Stomach (tissue), 19 donors: ENCODE measurements at places on chromosomes 2 and 18. TPM values are rescaled to one million over a fixed set of nuclear protein-coding genes. Genes with fewer than 3 reads are reported as not detected.

GRCh38 chr2:72572501-72572900 is 253.3 kb downstream of the EXOC6B start:
- DNase-seq, result no peak

DNA sequence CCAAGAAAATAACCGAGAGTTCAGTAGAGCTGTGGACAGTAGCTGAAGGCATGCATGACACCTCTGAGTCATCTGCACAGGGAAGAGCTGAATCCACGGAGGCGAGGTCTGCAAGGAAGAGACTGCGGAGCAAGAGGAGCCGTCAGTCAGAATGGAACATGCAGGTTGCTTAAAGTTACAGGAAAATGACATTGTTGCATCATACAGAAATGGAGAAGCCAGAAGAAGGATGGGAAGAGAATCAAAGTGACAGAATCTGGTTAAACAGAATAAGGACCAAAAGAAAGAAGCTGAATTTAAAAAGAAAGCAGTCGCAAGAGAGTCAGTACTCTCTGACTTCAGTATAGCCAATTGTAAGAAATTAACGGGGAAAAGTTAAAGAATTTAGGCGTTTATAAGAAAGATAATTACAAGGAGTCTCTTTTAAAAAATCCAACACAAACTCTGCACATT is 533.8 kb downstream of the ADCYAP1 start:
- no peak for DNase-seq

GRCh38 chr2:201448061-201448460 is 3.2 kb downstream of the TRAK2 start:
- DNase-seq, result no peak

GRCh38 chr2:150880986-150881385 is 380.7 kb downstream of the RBM43 start:
- no peak for DNase-seq

- no peak for DNase-seq
These were observed 25.9 kb downstream of the ROCK1 start for GRCh38 chr18:21085579-21086166.

- no peak for DNase-seq
These were observed 440.7 kb upstream of the MMADHC start for GRCh38 chr2:150028322-150028721.

DNA sequence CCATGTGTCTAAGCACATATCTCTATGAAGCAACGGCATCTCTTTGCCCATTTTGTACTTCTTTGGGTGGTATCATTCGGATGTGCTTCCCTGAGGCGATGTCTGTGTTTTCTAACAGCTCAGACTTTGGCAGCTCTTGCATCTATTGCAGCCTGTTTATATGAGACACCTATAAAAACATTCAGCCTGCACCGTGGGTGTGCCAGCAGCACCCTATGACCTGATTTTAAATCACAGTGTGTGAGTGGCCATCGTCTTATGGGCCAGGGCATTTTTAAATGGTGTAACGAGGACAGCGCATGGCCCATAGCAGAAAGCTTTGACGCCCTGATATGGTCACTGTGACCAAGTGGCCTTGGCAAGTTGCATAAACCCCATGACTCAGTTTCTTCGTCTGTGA is 12.9 kb downstream of the NPAS2 start:
- DNase-seq, result no peak

DNA sequence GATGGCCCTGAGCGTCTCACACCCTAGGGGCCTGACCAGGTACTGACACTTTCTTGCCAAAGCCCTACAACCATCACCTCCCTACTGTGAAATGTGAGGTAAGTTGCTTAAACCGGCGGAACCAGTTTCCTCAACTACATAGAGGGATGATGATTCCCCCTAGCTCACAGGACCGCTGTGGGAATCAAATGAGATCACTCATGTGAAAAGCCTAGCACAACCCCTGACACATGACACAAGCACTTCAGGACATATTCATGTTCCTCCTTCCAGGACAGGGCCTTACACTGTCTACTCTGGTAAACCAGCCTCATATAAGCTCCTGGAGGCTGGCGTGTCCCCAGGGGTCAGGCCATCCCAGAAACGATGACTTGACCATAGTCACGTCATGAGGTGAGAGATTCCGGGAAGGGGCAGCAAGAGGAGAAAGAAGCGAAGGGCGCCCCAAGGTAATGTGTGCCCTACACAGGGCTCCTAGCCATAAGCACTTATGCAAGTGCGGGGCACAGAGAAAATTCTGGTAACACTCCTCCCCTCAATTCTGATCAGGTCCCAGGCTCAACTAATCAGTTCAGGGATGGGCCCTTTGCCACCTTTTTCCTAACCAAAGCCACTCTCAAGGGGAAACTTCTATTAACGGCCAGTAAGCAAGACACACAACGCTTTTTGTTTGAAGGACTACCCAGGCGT is 49.5 kb downstream of the C2orf42 start:
- peak; percentile 71 for DNase-seq

- DNase-seq, result no peak
These were observed 7.3 kb upstream of the ATOH8 start for GRCh38 chr2:85746321-85747004.

GRCh38 chr2:185417111-185417510 is 321.5 kb upstream of the FSIP2 start:
- DNase-seq, result no peak

CCDC74B gene
- total RNA-seq, result not detected

- DNase-seq, result peak; percentile 88
These were observed 53.7 kb upstream of the LRRC30 start for GRCh38 chr18:7177116-7177744.

DNA sequence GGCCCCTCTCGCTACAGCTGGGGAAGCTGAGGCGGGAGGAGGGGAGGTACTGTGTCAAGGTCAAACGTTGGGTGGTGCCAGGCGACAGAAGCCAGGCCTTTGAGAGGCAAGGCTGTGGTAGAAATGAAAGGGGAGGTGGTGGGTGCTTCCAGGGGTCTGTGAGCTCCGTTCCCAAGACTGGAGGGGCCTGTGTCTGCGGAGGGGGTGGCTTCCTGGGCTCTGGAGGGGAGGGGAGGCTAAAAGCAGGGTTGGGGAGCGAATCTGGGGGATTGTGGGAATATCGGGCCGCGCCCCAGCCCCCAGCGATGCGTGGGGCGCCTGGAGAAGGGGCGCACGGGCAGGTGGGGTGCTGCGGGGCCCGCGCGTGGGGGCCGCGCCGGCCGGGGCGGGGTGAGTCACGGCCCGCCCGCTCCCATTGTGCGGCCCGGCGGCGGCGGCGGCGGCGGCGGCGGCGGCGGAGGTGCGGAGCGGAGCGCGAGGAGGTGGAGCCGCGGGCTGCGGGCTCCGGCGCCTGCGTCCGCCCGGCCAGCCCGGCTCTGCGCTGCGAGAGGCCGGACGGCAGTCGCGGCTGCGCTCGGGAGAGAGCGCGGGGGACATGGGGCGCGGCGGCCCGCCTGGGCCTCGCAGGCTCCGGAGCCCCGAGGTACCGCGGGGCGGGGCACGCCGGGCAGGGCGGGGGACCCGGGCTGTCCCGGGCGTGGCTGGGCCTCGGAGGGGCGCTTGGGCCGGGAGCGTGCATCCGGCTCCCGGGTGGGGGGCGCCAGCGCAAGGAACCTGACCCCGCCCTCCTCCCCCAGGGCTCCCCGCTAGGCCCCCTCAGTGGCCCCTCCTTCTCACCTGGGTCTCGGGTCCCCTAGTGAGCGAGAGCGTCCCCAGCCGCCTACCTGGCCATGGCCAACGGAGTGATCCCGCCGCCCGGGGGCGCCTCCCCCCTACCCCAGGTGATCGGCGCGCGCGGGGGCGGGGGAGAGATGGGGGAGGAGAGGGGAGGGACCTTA is at the start of gene SLC4A3:
SLC4A3 (plus strand) TSS at position 528 of the 998 bp plus-strand sequence; CDS start at position 891, 363 bp downstream.
- DNase-seq, result peak; percentile 31

DNA sequence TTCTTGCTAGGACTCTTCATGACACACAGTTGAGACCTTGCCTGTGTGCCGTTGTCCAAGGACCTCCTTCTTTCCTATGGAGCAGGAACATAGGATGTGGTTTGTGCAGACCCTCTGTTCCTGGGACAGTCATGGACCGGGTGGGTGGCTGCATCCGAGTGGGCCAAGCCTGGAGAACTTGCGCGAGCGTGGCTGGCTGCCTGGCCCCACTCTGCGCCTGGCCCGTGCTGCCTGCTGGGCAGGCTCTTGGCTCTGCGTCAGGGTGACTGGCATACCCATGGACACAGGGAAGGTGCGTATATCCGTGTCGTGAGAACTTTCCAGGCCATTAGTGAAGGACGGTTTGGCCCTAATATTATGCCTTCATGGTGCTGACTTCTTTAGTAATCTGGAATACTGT is 68.2 kb downstream of the DCDC2C start:
- DNase-seq, result no peak

ONECUT2 gene
- under 0.01 TPM for total RNA-seq

C1GALT1C1L gene
- not detected for total RNA-seq

PPP1R1C gene
- total RNA-seq, result not detected

PSTPIP2 gene
- total RNA-seq, result 1.8 TPM

- DNase-seq, result peak; percentile 65
These were observed 44.1 kb downstream of the GATA6 start for GRCh38 chr18:22213333-22213973.

DNA sequence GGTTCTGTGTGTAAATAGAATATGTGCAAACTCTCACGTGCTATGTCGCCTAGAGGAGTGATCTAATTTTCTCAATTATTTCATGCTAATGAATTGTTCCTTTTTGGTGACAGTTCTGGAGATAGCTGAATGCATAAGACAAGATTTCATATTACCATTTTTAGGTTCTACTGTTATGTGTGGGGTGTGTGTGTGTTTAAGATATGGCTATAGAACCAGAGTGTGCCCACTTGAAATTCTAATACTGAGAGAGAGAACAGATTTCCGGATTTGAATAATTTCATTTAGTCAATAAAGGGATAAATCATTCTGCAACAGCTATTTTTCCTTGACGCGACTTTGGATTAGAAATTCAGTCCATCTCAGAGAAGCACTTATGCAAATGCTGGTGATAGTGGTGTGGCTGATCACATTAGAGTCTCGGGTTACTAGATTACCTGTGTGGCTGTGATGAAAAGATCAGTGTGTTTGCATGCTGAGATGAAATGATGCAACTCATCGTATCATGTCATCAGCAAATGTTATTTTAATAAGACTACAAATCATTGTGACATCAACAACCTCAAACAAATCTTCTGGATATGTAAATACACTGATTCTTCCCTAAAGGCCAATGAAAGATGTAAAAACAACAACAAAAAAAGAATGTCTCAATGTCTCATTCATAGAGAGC is 415.9 kb downstream of the EPHA4 start:
- DNase-seq, result no peak

KYNU gene
- total RNA-seq, result 39.4 TPM

GRCh38 chr2:115549611-115550130 is 1107.2 kb downstream of the DPP10 start:
- no peak for DNase-seq

ANKRD23 gene
- total RNA-seq, result 2.3 TPM

- DNase-seq, result no peak
These were observed 3.5 kb upstream of the HAAO start for GRCh38 chr2:42795841-42796301.

DNA sequence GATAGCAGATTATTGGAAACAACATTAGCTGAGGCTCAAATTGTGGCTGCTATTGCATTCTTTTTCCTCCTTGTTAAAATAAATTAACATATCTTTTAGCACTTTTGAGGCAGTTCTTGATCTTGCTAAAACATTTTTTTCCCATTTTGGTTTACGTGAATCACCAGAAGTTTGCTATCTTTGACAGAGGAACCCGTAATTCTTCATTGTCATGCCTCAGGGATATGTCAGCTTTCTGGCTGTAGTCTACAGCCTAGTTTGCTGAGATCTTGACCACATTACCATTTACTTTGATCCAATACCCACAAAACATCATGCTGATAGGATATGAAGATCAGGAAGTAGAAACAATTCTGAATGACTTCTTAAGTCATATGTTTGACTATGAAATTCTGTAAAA is 25.1 kb upstream of the FANCL start:
- DNase-seq, result no peak

- DNase-seq, result peak; percentile 65
These were observed 8.9 kb downstream of the GDF7 start for GRCh38 chr2:20675701-20676352.

DNA sequence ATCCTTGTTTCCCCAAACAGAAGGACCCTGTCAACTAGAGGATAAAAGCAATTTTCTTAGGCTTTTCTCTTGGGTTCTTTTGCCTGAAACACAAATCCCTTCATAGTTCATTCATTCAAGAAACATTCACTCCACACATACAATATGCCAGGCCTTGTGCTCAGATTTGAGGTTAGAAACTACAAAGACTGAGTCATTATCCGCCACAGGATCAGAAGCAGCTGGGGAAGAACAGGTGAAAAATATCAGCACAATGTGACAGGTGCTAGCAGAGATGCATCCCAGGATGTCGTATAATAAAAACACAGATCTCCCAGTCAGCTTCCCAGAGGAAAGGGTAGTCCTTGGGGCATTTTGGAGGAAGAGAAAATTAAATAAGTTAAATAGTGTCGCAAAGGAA is 172.4 kb downstream of the LRATD1 start:
- DNase-seq, result no peak

DNA sequence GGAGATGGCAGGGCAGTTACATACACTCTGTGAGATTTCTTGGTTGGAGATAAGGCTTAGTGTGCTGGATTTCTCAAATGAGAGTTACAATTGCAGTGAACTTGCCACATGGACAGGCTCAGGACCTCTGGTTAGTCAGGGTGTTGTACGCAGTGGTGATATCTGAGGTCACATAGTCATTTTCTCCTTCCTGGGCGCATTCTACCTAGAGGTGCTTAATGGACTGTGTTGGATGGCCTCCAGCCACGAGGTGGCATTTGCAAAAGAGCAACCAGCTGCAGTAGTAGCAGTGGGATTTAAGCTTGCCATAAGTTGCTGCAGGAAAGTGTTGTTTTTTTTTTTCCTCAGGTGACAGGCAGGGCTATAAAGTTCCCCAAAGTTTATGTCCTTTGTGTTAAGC is 173.8 kb upstream of the TMEM200C start:
- no peak for DNase-seq

DNA sequence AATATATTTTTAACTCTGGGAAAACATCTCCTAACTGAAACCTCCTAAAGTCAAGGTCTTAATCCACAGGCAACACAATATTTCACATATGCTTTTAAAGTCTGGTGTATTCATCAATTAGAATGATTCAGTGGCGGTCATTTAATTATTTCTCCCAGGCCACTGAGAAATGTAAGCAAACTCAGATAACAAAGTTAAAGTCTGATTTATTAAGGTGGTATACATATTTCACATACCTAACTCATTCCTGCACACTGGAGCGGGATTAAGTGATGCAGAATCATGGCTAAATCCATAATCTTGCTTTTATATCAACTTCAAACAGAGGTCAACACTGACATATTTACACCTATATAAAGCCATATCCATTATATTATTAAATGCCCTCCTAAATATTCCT is 43.7 kb downstream of the FRZB start:
- no peak for DNase-seq

MC2R gene
- total RNA-seq, result not detected
